Osteoblast (primary cell): ENCODE measurements at places on chromosomes 5 and 9. TPM values are rescaled to one million over a fixed set of nuclear protein-coding genes. Genes with fewer than 3 reads are reported as not detected.

SERF1A gene
- total RNA-seq, result 8.3 and 14.1 TPM in 2 replicates

ADAMTS16 gene
- 1.4 and 1.5 TPM in 2 replicates for total RNA-seq

- peak; percentile 17 for DNase-seq
Measured at GRCh38 chr5:171455522-171455921, 36.1 kb downstream of the FGF18 start.

- peak; percentile 76 for DNase-seq
Measured at GRCh38 chr9:35490155-35490909, 421 bp downstream of the RUSC2 start.

- DNase-seq, result no peak
Measured at GRCh38 chr5:27962198-27962597, 923.8 kb upstream of the CDH9 start.

DNA sequence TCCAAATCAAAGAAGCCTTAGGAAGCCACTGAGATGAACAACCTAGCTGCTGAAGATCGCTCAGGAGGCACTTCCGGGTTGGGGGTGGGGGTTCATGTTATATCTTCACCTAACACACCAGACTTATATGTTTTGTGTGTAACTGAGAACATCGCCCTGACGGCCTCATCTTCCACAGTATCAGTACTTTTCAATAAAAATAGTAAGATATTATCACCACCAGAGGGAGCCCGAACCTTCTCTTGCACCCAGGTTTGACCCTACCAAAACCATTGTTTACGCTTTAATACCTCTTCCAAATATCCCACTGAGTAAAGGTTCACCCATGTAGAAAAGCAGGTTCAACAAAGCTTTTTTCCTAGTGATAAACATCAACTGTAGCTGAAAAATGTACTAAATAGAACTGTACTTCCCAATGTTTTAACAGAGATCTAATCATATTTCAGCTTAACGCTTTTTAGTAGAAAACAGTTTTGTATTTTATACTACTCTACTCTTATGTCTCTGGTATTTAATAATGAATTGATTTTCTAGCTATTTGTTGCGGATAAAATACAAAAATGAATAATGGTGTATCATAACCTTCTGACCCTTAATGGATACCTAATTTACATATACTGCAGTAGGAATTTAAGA lies 244.0 kb downstream of the EPB41L4A start:
- peak; percentile 36 for DNase-seq

DNA sequence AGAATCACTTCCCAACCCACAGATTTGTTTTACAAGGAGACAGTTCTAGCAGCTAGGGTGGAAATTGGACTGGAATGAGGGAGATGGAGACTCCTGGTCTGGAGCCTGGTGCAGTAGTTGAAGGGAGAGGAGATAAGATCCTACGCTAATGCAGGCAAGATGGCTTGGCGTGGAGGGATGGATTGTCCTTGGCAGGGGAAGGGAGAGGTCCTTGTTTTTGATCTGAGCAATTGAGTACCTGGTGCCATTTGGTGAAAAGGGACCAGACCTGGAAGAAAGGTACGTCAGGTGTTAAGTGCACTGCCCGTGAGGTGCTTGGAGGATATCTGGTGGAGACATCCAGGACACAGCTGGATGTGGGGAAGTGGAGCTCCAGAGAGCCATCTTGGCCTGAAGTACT lies 35.7 kb downstream of the ANGPTL2 start:
- no peak for DNase-seq

SHISAL2B gene
- not detected in 2 replicates for total RNA-seq

MCIDAS gene
- under 0.01 and 0.29 TPM in 2 replicates for total RNA-seq

GRCh38 chr5:161863811-161864210 lies 15.9 kb downstream of the GABRA1 start:
- DNase-seq, result no peak

NPR3 gene
- total RNA-seq, result 73.1 and 92.3 TPM in 2 replicates

PCDHB14 gene
- 2.7 and 2.9 TPM in 2 replicates for total RNA-seq

DNA sequence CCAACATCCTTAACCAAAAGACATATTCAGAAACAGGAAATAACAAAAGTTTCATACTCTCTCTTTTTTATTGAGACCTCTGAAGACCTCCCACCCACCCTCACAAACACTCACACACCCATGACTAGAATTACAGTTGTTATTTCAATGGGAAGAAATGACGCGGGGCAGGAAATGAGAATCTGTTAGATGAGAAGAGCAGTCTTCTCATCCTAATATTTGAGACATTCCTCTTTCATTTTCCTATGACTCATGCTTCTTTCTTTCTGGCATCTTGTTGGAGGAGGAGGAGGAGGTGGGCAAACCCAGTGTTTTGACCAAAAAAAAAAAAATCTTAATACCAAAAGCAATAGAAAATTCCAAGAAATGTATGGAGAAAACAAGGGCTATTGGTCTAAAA lies 179.5 kb upstream of the TARS1 start:
- no peak for DNase-seq

GRCh38 chr9:4131946-4132345 lies 167.9 kb downstream of the GLIS3 start:
- DNase-seq, result no peak

DNA sequence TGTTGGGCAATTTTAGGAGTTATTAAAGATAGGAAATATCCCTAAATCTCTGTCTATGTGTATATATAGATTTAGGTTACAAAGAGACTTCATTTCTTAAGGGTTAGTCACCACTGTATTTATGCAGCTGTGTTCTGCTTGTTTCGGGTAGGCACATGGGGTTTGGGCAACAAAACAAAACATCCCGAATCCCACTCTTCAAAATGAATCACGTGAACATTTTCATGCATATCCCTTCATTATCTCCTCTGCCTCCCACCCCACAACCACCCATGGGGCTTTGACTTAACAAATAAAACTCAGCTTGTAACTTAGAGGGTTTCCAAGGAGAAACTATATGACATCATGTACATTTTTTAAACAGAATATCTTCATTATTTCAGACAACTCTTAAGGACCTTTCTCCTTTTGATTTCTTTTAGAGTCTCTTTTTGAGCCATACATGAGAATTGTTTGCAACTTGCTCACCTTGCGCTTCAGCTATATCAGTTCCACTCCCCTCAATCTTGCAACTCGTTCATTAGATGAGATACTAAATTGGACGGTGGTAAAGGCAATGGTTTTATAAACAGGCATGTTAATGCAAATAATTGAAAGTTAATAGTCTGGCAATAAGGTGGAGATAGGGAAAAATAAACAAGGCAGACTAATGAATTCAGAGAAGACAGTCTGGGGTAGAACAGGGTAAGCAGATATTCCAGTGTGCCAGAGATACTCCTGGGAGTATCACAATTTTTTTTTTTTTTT lies 136.7 kb downstream of the CD180 start:
- DNase-seq, result peak; percentile 66

DNA sequence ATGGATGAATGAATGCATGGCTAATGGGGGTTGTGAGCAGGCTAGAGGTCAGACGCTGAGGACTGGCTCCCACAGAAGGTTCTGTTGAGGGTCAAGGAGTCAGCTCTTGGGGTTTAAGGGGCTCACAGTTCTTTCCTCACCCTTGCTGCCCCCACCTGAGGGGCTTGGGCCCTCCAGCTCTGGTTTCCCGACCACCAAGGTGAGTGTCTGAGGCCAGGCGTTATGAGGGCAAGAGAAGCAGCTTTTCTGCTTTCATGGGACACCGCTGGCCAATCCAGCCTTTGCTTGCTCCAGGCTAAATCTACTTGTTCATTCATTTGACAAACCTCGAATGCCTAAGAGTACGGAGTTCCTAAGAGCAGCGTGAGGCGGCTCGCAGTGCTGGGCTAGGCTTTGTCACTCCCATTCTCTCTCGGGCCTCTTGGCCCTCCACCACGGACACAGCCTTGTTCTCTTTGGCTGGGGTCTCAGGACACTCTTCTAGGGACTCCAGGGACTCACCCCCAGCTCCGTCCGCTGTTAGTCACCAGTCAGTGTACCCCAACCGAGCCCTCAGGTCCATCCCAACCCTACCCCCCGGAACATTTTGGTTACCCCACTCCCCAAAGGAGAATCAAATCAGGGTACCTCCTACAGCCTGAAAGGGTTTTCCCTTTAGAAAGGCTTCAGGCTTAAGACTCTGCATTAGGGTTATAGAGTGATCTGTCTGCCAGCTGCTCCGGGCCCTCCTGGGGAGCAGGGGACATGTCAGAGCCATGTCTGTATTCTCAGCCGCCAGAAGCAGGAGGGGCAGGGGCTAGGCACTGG lies 210.1 kb upstream of the MVB12B start:
- no peak for DNase-seq

DNA sequence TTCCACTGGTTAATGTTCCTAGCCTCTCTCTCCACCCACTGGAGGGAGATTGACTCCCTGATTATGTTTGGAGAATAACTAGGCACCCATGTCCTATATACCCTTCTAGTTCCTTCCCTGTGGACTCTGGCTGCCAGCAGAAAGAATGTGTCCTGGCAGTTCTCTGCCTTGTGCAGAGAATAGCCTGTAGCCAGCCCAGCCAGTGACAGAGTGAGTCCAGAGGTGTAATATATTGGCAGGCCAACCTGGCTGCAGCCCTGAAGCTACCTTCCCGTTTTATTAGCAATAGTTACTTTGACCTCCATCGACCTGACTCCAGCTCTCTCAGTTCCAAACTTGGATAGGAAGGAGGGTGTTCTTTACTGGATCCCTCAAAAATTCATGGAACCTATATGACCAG lies 8.1 kb downstream of the SETD9 start:
- no peak for DNase-seq
